ENCODE measurements at places on chromosomes 11 and 22.

GRCh38 chr11:76371170-76371569 lies 9.8 kb downstream of the THAP12 start:
- DNase-seq = no peak

- no peak for DNase-seq
Observed at GRCh38 chr11:45212566-45213315, 66.3 kb downstream of the PRDM11 start.

GRCh38 chr11:6895010-6895409 lies 2.7 kb upstream of the OR2D2 start:
- DNase-seq = no peak

DNA sequence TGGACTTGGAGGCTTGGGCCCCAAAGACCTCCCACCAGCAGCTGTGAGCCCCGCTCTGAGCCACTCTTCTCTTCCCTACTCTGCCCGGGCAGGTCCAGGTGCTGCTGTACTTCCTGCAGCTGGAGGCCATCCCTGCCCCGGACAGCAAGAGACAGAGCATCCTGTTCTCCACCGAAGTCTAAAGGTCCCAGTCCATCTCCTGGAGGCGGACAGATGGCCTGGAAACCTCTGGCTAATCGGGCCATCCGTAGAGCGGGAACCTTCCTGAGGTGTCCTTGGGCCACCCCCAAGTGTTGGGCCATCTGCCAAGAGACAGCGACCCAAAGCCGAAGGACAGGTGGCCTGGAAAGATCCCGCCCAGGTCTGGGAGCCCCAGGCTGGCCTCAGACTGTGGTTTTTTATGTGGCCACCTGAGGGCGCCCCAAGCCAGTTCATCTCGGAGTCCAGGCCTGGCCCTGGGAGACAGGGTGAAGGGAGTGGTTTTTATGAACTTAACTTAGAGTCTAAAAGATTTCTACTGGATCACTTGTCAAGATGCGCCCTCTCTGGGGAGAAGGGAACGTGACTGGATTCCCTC lies 135.1 kb downstream of the BCR start:
- no peak for DNase-seq

All from NCI-H2107 (cell line).